Activated T-cell treated with anti-CD3 and anti-CD28 coated beads, Interleukin-2, amount 50 U/mL, for 4 hours (primary cell): ENCODE measurements at places on chromosomes 1 and 21. TPM values are rescaled to one million over a fixed set of nuclear protein-coding genes. Genes with fewer than 3 reads are reported as not detected.

Gene DBT
- 11.5 TPM for total RNA-seq

GRCh38 chr1:233904633-233905415, at the start of gene SLC35F3:
Gene SLC35F3 (plus strand): TSS chr1:233904676.
- DNase-seq: no peak

DNA sequence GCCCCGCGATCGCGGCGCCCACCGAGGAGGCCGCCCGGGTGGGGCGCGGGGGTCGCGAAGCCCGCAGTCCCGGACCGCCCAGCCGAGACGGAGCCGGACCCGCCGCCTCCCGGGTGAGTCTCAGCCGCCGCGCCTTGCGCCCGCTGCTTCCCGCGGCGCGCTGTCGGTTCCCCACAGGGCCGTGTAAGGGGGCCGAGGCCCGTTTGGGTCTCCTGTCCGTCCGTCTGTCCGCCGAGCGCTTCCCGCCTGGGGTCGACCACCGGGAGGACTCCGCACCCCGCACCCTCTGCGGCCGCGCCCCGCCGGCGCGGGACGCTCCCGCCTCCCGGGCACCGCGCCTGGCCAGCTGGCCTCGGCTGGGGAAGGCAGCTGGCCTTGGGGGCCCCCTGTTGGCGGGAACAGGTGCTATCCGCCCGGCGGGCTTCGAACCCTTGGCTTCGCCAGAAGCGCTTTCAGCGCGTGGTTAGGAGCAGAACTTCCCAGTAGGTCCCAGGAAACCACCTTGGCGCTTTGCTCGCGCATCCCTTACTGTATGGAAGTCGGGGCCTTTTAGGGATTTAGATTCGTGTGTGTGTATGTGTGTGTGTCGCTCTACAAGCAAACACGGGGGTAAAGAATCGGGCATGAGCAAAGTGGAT, 414 bp downstream of the TMEM51 start:
- no peak for DNase-seq

DNA sequence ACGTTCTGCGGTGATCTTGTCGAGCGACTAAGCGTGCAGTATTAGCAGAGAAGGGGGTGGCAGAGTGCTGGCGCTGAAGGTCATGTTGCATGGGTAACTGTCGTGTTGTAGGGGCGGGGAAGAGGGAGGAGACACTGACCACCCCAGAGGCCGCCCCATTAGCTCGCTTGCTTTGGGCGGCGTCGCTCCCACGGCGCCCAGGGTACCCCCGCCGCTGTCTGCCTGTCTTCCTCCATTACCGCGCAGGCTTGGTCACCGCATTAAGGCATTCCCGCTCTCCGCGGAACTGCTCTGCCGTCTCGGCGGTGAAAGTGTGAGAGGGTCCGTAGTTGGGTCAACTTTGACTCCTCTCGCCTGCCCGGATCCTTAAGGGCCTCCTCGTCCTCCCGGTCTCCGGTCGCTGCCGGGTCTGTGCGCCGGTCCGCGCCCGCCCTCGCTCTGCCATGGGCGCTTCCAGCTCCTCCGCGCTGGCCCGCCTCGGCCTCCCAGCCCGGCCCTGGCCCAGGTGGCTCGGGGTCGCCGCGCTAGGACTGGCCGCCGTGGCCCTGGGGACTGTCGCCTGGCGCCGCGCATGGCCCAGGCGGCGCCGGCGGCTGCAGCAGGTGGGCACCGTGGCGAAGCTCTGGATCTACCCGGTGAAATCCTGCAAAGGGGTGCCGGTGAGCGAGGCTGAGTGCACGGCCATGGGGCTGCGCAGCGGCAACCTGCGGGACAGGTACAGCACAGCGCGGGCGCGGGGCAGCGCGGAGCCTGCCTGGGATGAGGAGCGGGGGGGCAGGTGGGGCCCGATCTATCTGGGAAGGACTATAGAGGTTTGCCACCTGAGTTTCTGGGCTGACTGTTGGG, at the start of gene MTARC2:
Gene MTARC2, plus strand, starts transcription at position 234 of the 846 bp plus-strand sequence. Its CDS starts 210 bp downstream, at position 444.
- no peak for DNase-seq

DNA sequence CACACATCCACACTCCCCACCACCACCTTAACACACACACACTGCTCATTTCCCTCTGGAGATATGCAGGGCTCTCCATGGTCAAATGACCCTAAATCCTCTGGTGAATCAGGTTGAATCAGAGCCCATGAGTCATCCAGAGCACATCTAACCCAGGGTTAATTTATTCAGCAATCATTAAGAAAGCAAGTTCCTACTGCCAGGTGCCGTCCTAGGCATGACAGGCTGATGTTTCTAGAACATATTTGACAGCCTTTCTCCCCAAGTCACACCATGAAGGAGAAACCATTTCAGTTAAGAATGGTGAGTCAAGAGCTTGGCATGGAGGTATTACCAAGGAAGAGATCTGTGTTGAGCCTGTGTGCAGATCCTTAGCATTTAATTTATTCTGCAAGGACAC, 194.3 kb upstream of the CAMK1G start:
- no peak for DNase-seq
